Left renal cortex interstitium (tissue), 4 donors: ENCODE measurements at places on chromosomes 5 and 9.

- no peak for DNase-seq
Measured at GRCh38 chr5:174626369-174626920, 97.9 kb upstream of the MSX2 start.

DNA sequence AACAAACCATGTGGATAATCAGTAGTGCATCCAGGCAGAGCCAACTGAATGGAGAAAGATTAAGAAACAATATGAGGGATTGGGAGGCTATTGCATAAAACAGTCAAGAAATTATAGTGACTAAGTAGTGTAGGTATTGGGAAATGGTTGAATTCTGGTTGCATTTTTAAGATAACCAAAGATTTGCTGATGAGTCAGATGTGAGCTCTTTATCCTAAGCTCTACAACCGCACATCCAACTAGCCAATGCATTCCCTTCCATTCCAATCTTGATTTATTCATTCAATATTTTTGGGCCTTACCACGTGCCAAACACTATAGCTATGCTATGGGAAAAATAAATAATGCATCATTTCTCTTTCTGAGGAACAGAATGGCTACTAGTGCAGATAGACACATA is 524.5 kb upstream of the RGMB start:
- DNase-seq = no peak

DNA sequence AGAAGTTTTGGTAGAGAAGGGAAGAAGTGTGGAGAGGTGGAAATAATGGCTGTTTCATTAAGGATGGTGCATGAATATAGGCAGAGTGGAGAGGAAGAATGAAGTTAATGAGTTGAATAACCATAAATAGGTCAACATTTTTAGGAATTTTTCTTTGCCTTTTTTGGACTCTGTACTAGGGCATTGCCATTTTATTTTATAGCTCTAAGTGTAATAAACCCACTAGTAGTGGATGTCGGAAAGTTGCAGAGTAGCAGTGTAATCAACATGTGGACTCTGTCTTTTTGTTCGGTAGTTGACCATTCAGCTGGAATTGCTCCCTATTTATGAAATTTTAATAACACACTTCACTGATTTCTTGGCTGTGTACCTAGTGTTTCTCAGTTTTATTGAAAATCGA is 199.1 kb downstream of the WDR70 start:
- no peak for DNase-seq

DNA sequence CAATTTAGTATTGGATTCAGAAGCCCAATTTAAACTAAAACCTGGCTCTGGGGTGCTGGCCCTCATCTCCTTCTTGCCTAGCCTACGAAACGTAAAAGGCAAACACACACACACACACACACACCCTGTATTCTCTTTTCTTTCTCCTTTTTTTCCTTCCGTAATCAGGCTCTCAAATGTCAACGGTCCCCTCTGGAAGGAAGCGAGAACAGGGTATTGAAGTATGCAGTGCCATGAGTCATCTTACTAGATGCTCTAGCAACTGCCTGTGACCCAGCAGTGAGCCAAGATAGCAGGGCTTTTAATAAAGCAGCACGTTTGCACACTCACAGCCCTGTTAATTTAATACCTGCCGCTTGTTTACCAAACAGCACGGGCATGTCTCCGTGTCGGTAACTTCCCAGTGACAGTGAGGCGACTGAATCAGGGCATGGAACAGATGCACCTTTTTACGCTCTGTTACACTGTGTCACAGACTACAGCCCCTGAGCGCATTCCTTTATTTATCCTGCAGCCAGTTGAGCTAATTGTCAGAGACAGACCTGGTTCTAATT is 243.8 kb downstream of the BNC2 start:
- DNase-seq = no peak

DNA sequence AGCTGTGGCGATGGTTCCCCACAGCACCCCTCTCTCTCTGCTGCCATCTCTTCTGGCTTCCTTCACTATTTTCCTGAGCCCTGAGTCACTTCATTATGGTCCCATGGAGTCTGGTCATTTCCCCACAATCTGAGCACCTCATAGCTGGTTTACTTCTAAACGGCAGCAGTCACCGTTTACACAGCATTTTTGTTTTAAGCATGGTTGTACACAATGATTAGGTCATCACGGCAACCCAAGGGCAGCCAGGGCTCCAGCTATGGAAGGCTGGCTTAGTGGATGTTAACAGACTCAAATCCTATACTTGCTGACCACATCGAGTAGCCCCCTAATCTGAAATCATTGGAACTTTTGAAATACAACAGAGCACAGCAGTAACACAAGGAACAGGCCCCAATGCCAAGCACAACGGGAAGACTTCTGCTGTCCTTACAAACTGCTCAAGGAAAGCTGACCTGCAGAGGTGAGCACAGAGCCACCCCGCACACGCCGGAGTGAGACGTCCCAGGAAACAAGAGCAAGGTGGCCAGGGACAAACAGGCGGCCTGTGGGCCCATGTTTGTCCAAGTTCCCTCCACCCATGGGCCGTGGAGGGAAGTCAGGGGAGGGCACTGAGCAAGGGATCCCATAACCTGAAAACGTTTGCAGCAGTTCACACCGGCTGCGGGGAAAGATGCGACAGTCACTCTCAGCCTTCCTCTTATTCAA is 22.9 kb downstream of the CAMSAP1 start:
- DNase-seq = no peak

GRCh38 chr9:123912167-123912897 is 17.6 kb downstream of the DENND1A start:
- DNase-seq = no peak

DNA sequence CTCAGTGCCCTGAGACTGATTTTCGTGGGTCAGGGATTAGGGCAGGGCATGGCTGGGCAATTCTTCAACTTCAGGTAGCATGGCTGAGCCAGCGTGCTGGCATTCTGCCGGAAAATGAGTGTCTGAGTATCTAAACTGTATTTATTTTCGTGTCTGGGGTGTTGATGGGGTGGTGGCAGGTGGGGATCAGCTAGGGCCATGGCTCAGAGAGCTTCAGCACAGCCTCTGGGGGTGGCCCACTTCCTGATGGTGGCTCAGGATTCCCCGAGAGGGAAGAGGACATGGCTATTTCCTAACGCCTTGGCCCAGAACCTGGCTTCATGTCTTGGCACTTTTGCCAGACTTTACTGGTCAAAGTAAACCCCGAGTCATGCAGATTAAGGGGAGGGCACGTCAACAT is 260.5 kb downstream of the GADD45G start:
- no peak for DNase-seq

- DNase-seq = no peak
Measured at GRCh38 chr5:117568126-117568525, 993.5 kb upstream of the SEMA6A start.

DNA sequence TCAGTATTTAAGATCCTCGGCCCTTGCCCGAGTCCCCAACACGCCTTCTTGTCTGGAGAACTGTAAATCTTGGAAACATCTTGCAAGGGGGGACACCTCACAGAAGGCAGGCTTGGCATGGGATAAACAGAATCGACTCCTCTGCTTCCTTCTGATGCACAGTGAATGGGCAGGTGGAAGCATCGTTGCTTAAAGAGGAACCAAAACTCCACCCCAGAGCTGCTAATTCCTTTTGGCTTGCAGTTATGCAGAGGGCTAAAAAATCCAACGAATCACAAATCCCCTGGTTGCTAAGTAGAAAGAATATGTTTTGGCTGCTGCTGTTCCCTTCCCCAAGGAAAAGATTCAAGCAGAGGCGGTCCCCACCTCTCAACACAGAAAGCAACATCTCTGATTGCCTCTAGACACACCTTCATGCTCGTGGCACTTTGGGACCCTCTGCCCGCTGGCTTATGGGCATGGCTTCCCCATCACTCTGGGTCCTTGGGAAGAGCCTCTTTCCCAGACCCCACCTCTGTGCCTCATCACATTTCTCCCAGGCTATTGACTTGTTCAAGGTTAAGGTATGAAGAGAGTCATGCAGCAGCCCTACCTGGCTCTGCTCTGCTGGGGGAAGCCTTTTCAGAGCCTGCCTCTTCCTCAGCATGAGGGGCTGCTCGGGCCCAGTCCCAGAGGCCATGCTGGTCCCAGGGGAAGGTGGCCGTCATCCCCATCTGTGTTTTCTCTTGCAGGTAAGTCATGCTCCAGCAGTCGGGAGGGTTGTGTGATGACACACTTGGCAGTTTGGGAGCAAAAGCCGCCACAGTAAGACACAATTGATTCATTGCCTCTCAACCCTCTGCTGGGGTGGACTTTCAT is 137.1 kb downstream of the KCNIP1 start:
- DNase-seq = no peak
